Aorta (tissue), 5 donors: ENCODE measurements at places on chromosomes 11 and 22. TPM values are rescaled to one million over a fixed set of nuclear protein-coding genes. Genes with fewer than 3 reads are reported as not detected.

DNA sequence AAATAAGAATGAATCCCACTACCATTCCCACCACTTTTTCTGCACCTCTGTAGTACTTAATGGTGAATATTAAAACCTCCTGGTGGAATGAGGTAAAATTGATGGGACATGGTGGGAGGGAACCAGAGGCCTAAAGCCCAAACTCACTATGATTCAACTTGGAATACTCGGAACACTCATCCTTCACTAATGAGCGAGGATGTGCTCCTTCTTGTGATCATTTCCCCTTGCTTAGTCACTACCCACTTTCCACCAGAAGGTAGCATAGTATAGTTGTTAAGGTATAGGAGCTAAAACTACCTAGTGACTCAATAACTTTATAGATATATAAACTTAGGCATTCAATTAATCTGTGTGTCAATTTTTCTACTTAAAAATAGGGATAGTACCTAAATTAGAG, 728.9 kb downstream of the OPCML start:
- DNase-seq: no peak

DNA sequence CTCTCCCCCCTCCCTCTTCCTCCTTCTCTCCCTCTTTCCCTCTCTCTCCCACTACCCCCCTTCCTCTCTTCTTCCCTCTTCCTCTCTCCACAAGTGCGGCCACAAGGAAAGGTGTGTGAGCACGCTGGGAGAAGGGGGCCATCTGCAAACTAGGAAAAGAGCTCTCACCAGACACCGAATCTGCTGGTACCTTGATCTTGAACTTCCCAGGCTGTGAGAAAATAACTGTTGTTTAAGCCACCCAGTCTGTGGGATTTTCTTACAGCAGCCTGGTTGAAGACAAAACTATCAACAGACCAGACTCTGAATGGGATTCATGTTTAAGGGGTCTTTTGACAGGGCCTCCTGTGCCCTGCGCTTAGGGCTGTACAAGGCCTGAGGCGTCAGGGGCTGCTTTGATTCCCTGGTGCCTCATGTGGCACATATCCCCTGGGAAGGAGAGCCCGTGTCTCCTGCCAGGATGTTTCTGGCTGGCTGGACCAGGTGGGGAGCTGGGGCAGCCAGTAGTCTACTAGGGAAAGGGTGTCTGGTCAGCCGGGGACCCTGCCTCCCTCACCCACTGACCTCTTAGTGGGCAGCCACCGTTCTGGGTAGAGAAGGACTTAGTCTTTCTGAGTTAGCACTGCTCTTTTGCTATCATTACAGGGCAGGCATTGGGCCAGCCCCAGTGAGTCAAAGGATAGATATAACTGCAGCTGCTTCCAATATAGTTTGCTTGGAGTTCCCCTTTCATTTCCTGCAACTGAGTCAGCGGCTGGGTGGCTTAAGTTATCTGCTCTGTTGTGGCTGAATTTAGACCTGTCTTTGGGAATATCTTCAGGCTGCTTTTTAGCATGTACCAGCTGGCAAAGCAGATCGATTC, 6.2 kb downstream of the PANX1 start:
- DNase-seq: peak; percentile 91

GRCh38 chr11:61362542-61362875, 335 bp downstream of the TMEM138 start:
- DNase-seq: no peak

Gene TMPRSS13
- total RNA-seq: 0.54 TPM

- no peak for DNase-seq
Observed at GRCh38 chr11:124943254-124943616, 7.4 kb upstream of the HEPACAM start.

DNA sequence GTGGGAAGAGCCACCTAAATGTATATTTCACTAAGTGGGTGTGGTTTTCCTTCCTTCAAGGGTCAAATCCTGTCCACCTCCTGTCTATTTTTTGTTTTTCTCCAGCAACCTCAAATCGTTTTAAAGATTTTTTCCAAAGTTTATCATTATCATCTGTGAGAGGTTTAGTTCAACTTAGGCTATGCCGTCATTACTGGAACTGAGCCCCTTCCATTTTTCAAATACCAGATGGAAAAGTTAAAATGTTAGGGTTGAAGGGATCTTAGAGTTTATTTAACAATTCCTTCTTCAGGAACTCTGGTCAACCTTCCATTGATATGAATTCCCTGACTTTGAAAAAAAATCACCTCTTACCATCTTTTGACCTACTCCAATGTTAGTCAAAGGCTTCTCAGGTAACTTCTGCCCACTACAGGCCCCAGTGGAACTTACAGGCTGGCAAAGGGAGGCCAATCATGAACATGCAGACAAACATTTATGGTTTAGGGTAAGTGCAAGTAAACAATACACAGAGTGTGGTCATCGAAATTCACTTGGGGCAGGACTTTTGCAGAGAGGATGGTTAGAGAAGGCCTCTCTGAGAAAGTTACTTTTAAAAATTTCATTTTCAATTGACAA, 45.2 kb downstream of the SYN3 start:
- DNase-seq: no peak

- DNase-seq: no peak
Observed at GRCh38 chr11:8719721-8720120, 37.1 kb downstream of the RPL27A start.

GRCh38 chr22:46969961-46970360, 207.5 kb downstream of the TBC1D22A start:
- no peak for DNase-seq

- no peak for DNase-seq
Observed at GRCh38 chr11:14611939-14612338, 31.7 kb upstream of the PDE3B start.

DNA sequence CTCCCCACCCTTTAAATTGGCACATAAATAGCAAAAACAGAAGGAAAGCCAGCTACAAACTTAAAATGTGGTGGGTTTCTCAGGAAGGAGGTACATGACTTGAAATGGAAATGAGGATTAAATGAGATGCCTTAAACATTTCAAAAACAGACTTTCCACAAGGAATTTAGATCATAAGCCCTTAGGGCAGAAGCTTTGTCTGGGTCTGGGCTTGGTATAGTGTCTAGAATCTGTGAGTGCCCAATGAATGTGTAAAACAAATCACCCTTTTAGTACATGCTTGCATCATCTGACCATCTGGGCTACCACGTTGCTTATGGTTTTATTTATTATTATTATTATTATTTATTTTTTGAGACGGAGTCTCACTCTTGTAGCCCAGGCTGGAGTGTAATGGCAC, 37.1 kb upstream of the CREB3L1 start:
- no peak for DNase-seq

GRCh38 chr11:44684859-44685281, 41.9 kb upstream of the TSPAN18 start:
- no peak for DNase-seq

GRCh38 chr11:47352556-47352955, at the start of gene MYBPC3:
MYBPC3 (minus strand) TSS chr11:47352702; CDS start chr11:47352647, 55 bp downstream.
- no peak for DNase-seq

GRCh38 chr11:111819161-111819828, 52.1 kb downstream of the ALG9 start:
- no peak for DNase-seq

GRCh38 chr11:33620423-33621171, 80.0 kb downstream of the C11orf91 start:
- no peak for DNase-seq

Gene GRIK4
- not detected for total RNA-seq

Gene FJX1
- 10.4 TPM for total RNA-seq

GRCh38 chr22:33438273-33438672, 380.1 kb upstream of the SYN3 start:
- no peak for DNase-seq

DNA sequence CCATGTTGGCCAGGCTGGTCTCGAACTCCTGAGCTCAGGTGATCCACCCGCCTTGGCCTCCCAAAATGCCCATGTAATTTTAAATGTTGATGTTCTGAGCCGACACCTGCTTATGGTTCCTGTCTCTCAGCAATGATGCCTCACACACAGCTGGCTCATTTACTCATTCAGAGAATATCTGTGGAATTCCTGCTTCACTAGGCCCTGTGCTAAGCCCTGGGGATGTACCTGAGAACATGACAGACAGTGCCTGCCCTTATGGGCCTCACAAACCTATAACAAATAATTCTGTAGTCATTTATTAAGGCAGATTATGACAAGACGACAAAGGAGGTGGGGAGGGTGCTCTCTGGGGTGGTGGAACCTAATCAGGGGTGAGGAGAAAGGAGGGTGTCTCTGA, 93.7 kb downstream of the PRR5L start:
- DNase-seq: no peak

- DNase-seq: no peak
Observed at GRCh38 chr11:36122671-36123070, 166.6 kb downstream of the COMMD9 start.

GRCh38 chr11:130580372-130580771, 131.9 kb downstream of the ADAMTS15 start:
- DNase-seq: no peak

DNA sequence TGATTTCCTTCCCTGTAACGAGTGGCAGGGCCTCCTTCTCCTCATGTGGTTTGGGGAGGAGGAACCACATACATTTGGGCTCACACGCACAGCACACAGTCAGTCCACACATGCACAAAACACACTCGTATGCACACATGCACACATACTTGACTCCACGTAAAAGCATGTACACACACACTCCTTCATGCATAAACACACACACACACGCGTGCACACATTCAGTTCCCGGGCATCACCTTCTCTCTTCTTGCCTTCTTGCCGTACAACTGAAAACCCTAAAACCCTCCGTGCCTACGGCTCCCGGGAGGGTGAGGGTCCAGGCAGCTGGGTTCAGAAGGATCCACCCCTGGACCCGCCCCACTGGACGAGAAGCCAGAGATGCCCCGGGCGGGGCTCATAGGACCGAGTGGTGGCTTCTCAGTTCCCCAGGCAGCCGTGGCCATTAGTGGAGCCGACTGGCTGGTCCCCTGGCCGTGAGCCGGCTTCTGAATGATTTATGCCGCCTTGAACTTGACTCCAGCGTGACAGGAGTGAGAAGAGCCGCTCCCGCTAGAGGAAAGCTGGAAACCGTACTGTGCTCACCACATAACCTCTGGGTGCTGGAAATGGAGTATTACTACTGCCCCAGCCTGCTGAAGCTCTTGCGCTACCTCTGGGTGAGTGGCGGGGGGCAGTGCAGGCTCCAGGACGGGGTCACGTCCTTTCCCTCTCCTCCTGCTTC, 117.4 kb downstream of the KIAA1671 start:
- peak; percentile 92 for DNase-seq

DNA sequence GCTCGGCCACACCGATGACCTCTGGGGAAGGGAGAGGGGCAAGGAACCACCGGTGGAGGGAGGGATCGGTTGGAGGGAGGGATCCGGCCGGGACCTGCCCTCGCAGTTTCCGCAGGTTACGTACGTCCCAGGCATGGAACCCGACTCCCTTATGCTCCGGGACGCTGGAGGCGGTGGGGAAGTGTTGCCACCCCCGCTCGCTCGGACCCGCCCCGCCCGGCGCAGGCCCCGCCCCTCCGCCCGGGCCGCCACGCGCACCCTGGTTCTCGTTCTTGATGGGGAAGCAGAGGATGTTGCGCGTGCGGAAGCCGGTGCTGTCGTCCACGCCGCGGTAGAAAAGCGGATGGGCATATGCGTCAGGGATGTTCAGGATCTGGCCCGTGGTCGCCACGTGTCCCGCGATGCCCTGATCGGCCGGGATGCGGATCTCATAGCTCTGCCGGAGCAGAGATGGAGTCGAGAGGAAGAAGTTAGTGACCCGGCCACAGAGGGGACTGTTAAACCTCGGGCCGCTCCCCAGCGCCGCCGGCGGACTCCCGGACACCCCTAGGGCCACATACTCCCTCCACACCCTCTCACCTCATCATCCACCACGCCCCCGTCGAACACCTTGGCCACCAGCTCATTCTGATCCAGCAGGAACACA, 89.8 kb downstream of the PDE2A start:
- peak; percentile 88 for DNase-seq

Gene OR51M1
- total RNA-seq: not detected

- DNase-seq: no peak
Observed at GRCh38 chr22:50210378-50211139, 9.7 kb downstream of the SELENOO start.

DNA sequence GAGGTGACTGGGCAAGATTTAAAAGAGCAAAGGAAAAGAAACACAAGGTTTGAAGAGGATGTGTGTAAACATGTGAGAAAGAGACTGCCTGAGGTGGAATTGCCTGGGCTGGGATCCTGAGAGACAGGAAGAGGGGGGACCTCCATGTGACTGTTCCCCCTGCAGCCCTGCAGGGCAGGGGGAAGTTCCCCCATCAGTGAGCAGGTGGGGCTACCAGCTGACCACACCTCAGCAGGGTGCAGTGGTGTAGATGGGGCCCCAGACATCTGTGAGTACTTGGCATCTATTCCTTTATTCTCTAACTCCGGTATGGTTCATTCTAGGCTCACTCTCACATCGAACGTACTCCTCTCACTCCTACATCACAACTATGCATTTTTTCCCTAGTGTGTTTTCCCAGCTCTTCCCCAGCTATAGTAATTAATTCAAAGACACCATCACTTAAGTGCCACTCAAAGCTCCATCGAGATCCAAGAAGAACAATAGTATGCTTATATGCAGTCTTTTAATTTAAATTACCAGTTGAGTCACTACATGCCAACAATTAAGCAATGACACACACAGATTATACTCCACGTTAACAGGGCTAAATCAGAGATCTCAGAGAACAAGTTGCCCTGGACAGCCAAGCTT, 42.7 kb downstream of the LGR4 start:
- no peak for DNase-seq

Gene OR4A16
- not detected for total RNA-seq

- no peak for DNase-seq
Observed at GRCh38 chr22:38453066-38453672, 1.8 kb downstream of the KCNJ4 start.

GRCh38 chr11:123166071-123166559, 28.9 kb downstream of the CLMP start:
- DNase-seq: no peak

DNA sequence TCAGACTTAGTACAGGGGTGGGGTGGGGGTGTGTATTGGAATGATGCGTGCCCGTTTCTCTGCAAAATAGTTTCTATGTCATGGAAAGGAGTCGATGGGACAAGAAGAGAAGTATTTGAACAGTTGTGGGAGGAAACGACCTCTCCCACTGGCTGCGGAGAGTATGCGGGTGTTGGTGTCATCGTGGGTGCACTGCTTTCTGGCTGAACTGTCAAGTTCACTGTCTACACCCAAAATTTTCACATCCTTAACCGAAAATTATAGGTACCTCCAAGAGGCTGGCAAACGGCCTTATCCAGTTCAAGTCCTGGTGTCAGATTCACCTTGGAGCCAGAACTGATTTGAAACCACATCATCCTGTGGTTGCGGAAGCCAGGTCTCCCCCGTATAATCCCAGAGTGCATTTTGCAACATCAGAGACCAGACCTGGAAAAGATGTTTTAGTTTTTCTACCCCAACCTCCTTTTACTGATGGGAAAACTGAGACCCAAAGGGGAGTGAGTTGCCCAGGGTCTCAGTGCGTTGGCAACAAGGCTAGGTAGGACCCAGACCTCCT, 497 bp upstream of the SSRP1 start:
- no peak for DNase-seq

Gene APOBEC3F
- total RNA-seq: 6.3 TPM
